Activated gamma-delta T cell treated with Interleukin-2 at 50 U/mL for 16 hours (primary cell): ENCODE measurements at places on chromosomes 4 and X.

- no peak for DNase-seq
Observed at GRCh38 chrX:56233682-56234081, 1.5 kb downstream of the KLF8 start.

- no peak for DNase-seq
Observed at GRCh38 chr4:146059151-146059550, 116.4 kb upstream of the LSM6 start.

- DNase-seq = no peak
Observed at GRCh38 chr4:189355590-189355989, 585.1 kb upstream of the FRG1 start.

- DNase-seq = peak; percentile 3
Observed at GRCh38 chrX:130575831-130576389, 174.1 kb downstream of the RBMX2 start.

- DNase-seq = no peak
Observed at GRCh38 chr4:107888237-107888636, 43.1 kb upstream of the CYP2U1 start.

GRCh38 chrX:116417214-116417613, 19.2 kb upstream of the SLC6A14 start:
- no peak for DNase-seq
